T1000 (cell line): ENCODE measurements at places on chromosomes 1 and 21.

DNA sequence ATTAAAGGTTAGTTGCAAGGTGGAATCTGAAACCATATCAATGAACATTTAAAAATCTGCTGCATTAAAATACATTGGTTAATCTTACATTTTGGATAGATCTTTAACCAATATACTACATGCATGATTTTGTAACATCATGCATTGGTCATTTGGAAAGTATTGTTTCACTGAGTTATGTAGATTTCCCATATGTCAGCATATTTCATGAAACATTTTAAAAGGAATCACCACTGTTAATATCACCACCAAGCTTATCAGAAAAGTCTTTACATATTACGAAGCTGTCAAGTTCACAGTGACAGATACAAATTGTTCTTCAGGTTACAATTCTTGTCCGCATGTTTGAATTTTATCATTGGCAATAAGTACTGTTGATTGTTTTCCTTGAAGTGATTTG lies 89.9 kb upstream of the ADGRL2 start:
- DNase-seq, result no peak

- no peak for DNase-seq
Measured at GRCh38 chr1:45437323-45437722, 53.6 kb downstream of the TESK2 start.

GRCh38 chr21:29181799-29182470 lies 51.5 kb downstream of the MAP3K7CL start:
- no peak for DNase-seq

- no peak for DNase-seq
Measured at GRCh38 chr1:6298530-6298929, 37.6 kb upstream of the GPR153 start.

DNA sequence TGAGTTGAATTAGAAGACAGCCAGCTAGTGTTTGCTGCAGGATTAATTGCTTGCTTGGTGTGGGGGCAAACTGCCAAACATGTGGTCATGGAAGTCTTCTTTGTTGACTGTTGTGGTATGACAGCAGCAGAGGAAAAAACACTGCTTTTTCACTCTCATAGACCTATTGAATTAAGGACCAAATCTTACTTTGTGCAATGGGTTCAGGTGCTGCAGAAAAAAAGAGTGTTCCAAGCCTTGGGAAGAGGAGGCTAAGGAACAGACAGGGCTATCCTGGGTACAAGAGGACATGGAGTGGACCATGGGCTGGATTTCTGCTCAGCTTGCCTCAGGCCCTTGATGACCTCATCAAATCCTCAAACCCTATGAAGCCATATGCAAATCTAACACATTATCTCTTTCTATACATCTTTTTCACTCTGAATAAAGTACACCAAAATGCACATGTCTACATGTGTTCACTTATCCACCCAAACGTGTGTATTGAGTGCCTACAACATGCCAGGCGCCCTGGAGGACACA lies 61.5 kb downstream of the SIPA1L2 start:
- no peak for DNase-seq

DNA sequence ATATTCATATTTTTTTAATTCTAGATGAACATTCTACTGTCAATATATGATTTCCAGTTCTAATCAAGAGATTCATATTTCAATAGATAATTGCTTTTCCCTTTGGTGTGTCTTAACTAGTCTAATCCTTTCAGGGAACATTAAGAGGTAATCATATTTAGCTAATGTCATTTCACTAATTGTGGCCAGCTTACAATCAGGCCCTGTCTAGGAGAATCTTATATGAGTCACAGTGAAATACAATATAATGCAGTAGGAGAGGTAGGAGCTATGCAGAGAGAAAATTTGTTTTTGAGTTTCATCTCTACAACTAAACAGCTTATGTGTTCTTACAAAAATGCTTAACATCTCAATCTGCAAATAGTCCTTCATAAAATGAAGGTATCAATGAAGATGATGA lies 85.9 kb downstream of the DPYD start:
- no peak for DNase-seq

- no peak for DNase-seq
Measured at GRCh38 chr1:156081917-156082308, 352 bp downstream of the MEX3A start.

DNA sequence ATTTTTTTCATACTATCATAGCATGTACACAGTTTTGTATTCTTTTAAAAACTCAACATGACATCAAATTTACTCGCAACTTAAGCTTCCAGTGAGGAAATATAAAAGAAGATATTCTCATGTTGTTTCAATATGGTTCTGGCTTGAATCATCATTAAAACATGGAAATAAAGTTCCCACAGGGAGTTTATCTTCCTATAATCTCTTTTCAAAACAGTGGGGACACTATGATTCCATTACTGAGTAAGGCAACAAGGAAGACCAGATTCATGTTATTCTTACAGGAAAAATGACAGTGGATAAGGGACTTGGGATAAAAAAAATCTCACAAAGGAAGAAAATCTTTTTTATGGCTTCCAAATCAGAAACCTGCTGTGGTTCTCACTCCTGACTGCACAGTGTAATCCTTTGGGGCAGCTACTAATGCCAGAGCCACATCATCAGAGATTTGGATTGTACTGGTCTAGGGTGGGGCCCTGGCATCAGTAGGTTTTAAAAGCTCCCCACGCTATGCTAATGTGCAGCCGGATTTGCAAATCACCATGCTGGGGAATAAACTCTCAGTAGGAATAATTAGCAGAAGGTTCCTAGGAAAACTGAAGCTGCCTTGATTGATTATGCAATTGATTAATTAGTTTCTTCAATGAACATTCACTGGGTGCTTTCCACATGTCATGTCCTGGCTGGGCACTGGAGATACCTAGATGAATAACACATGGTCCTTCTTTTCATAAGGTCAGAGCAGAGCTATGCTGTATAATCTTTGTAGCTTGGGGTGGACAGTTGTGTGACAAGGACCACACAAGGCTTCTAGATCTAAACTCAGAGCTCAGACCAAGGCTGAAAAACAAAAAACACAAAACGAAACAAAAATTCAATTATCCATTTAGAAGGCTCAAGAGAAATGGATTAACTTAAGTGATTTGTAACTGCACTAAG lies 71.1 kb upstream of the C8B start:
- DNase-seq, result no peak

DNA sequence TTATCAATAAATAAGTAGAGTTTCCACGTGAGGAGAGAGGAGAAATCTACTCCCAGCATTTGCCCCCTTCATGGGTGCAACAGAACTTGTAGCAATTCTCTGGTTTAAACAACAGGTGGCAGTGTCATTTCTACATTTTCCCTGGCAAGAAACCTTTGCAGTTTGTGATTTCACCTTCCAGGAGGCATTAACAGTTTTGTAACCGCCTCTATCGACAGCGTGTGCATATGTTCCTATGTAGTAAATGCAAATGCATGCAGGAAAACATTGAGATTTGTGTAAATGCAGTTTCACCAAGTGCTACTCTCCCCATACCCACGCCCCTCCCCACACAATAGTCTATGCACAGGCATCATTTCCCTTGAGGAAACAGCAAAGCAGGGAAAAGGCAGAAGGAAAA lies 494.7 kb downstream of the SMYD3 start:
- no peak for DNase-seq

DNA sequence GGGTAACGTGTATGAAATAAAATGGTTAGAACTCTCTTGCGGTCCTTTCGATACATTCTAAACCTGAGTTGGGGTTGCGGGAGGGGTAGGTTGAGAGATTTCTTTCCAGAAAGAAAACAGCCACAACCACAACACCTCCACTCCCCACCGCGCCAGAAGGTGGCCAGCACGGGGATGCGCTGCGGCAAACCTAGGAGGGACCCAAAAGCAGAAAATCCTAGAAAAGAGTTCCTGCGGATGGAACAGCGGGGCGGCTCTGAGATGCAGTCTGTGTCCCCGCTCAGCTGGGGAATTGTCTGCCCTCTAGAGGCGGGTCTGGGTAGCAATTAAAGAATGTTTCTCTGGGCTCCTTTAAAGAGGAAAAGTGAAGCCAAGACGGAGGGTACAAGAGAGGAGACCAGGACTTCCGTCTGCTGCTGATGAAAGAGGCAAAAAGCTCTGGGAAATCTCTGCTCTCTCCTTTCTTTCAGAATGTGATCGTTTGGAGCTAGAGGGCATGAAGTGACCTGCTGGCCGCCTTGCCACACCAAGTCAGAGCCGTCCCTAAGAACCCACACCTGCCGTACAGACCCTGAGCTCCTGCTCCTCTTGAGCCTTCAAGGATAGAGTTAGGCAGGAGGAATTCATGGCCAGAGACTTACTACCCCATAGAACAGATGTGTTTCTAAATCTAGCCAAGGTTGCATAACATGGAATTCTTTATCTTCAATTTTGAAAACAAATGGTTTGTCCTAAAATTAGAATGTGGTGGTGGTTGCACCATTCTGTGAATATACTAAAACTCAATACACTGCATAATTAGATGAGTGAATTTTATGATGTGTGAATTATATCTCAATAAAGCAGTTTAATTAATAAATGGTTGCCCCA lies 46.5 kb upstream of the COA6 start:
- DNase-seq, result no peak

DNA sequence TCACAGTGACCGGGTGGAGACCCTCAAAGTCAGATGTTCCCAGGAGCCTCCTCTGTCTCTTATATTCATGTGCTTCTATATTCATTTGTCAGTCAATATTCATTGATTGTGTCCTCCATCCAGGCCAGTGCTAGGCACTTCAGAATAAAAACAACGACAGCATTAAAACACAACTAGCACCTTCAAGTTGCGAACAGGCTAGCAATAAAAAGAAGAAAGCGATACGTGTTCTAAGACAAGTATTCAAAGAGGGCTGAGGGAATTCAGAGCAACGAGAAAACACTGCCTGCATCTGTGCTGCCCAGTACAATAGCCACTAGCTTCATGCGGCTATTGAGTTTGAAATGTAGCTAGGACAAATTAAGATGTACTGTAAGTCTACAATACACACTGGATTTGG lies 138.0 kb downstream of the PLXNA2 start:
- no peak for DNase-seq
